Foreskin fibroblast (primary cell): ENCODE measurements at places on chromosomes 7 and 10.

DNA sequence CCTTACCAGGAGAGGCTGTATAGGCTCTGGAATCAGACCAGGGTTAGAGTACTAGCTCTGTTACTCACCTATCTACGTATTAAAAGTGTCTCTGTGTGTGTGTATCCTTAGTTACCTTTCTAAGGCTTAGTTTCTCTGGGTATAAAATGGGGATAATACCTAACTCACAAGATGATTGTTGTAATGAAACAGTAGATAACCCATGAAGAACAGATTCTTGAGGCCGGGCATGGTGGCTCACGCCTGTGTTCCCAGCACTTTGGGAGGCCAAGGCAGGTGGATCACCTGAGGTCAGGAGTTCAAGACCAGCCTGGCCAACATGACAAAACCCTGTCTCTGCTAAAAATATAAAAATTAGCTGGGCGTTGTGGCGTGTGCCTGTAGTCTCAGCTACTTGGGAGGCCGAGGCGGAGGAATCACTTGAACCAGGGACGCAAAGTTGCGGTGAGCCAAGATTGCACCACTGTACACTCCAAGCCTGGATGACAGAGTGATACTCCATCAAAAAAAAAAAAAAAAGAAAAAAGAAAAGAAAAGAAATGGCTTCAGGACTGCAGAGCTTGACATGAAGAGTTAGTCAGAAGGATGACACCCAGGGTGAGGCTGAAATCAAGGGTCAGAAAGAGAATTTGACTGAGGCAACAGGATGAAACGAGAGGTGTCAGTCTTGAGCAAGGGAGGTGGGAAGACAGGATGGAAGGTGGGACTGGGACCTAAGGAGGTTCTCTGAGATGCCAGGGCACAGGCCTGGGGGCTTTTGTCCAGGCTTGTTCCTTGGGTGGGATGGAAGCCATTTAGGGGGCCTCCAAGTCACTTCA, 33.4 kb downstream of the PRKAR2B start:
- no peak for DNase-seq

- no peak for DNase-seq
Observed at GRCh38 chr10:13719425-13719824, 132.7 kb downstream of the PRPF18 start.

DNA sequence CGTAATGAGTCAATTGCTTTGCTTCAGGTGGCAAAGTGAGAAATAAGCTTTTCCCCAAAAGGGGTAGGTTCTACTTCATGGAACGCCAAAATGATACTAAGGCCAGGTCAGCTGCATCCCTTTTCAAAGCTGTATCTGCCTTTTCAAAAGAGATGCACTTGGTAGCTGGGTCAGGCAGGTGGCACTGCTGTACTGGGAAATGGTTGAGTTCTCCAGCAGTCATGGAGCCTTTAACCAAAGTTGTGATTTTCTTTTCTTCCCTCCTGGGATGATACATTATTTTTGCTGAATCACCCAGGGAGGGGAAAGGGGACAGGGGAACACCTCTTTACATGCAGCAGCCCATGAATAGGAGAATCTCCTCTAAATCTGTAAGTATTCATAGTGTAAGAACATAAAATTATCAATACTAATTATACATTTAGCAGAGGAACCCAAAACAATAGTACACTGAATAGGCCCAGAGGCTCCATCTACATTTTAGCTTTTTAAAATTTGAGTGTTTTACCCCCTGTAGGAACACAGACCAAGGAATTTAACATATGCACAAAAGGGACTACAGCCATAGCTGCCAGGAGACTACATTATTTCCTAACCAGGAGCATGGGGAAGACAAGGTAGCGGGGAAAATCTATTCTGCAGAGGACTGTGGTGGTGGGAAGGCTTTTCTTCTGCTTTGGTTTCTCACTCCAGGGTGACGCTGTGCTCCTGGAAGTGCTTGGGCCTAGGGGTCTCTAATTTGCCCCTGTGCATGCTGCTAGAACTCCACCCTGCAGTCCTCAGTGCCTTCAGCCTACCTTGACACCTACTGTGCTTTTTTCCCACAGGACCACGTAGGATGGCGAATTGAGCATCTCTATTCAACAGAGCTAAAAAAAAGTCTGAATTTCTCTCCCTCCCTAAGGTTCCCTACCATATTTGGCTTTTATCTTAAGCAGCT, 6.4 kb upstream of the GPR22 start:
- DNase-seq = peak; percentile 84

DNA sequence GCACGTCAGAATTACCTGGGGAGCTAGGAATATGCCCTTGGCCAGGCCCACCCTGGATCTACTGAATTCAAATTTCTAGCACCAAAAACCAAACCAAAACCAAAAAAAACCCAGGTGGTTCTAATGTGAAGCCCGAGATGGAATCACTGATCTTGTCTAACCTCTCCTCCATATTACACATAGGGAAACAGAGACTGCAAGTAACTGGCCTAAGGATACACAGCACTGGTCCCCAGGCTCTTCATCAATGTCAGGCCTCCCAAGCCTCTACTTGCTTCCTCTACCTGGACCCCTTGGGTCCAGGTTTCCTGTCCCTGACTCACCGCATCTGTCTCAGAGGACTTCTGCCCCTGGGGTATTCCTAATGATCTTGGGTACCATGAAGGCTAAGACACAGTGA, 30.7 kb downstream of the ZCCHC24 start:
- no peak for DNase-seq

GRCh38 chr7:159060440-159060839, 84.2 kb downstream of the VIPR2 start:
- DNase-seq = no peak
